ENCODE measurements at places on chromosomes 2 and 18.

DNA sequence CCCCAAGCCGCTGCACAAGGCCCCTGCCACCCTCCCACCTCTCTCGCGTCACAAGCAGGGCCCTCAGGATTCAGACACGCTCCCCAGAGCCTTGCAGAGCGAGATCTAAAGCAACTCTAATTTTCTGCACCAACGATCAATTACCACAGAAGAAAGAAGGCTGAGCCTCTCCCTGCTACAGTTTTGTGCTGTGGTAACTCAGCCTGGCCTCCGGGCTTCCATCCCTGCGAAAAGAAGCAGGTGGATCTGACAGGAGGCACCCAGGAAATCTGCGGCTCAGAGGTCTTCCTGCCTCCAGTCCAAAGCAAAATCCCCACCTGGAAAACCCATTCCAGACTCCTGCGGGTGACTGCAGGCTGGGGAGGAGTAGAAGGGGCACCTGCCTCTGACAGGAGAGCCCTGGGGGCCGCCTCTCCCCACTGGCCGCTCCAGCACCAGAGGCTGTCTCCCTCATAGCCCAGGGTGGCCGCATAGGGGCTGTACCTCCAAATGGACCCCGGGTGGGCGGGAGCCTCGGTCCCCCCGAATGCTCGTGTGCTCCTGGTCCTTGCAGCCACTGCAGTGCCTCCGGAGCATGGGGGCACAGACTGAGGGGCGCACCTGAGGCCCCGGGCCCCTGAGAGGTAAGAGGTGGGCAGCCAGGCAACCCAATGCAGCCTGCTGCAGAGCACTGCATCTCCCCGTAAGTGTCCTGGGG lies 31.0 kb downstream of the PXDN start:
- H3K4me3 ChIP-seq: no peak overlapping the region
- H3K4me1 ChIP-seq: no peaks in the 10 kb centered on the region
- no peaks in the 10 kb centered on the region for H3K36me3 ChIP-seq
- H3K27me3 ChIP-seq: no peaks in the 10 kb centered on the region
- no peak overlapping the region for H3K27ac ChIP-seq
- DNase-seq: no peak

DNA sequence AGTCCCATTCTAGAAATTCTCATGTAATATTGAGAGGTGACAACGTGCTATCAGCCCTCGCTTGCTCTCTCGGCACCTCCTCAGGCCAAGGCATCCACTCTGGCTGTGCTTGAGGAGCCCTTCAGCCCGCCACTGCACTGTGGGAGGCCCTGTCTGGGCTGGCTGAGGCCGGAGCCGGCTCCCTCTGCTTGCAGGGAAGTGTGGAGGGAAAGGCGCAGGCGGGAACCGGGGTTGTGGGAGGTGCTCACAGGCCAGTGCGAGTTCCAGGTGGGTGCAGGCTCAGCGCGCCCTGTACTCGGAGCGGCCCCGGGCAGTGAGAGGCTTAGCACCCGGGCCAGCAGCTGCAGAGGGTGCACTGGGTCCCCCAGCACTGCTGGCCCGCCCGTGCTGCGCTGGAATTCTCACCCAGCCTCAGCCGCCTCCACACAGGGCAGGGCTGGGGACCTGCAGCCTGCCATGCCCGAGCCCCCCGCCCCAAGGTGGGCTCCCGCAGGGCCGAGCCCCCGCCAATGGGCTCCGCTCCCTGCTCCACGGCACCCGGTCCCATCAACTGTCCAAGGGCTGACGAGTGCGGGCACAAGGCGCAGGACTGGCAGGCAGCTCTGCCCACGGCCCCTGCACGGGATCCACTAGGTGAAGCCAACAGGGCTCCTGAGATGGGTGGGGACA lies 1680.6 kb upstream of the LRRTM1 start:
- no peak overlapping the region for H3K27ac ChIP-seq
- H3K36me3 ChIP-seq: no peaks in the 10 kb centered on the region
- no peaks in the 10 kb centered on the region for H3K27me3 ChIP-seq
- H3K4me1 ChIP-seq: no peaks in the 10 kb centered on the region

DNA sequence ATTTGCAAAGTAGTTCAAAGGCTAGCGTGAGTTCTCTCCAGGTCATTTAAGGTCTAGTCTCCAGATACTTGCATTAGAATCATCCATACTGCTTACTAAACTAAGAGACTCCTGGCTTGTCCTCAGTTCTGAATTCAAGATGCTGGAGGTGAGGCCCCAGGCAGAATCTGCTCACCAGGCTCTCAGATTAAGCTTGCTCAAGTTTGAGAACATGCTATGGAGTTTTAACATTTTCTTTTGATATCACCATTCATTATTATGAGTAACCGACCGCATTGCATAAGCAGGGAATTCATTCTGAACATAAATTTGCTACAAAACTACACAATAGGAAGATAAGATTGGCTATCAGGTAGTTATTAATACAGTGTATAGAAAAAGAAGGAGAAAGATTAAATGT lies 409.7 kb upstream of the FANCL start:
- no peak for DNase-seq
- no peak overlapping the region for H3K4me3 ChIP-seq
- peaks cover 2% of the 10 kb centered on the region for H3K27me3 ChIP-seq

GRCh38 chr2:216015722-216016464 lies 2.5 kb upstream of the MREG start:
- H3K4me3 ChIP-seq: peak overlapping the region; percentile 49
- peak; percentile 87 for DNase-seq
- no peaks in the 10 kb centered on the region for H3K27me3 ChIP-seq
- peak overlapping the region; percentile 94 for H3K27ac ChIP-seq
- H3K36me3 ChIP-seq: no peaks in the 10 kb centered on the region

DNA sequence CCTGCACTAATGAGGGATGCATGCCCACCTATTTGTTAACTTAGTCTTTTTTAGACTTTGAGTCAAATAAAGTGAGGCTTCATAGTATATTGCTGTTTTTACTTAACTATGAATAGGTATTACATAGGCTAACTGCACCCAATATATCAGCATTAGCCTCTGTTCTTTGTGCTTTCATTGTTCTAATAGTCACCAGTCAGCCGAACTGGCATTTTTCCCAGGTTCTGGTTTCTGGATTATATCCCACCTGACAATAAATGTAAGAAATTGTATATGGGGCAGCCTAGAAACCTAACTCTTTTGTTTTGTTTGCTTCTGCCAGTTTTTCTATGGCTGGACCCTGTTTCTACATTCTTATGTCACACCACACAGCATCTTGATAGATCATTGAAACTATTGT lies 1672.4 kb upstream of the LRRTM1 start:
- H3K4me3 ChIP-seq: no peak overlapping the region
- no peaks in the 10 kb centered on the region for H3K4me1 ChIP-seq
- no peaks in the 10 kb centered on the region for H3K36me3 ChIP-seq
- no peak for DNase-seq
- no peaks in the 10 kb centered on the region for H3K27me3 ChIP-seq
- no peak overlapping the region for H3K27ac ChIP-seq

DNA sequence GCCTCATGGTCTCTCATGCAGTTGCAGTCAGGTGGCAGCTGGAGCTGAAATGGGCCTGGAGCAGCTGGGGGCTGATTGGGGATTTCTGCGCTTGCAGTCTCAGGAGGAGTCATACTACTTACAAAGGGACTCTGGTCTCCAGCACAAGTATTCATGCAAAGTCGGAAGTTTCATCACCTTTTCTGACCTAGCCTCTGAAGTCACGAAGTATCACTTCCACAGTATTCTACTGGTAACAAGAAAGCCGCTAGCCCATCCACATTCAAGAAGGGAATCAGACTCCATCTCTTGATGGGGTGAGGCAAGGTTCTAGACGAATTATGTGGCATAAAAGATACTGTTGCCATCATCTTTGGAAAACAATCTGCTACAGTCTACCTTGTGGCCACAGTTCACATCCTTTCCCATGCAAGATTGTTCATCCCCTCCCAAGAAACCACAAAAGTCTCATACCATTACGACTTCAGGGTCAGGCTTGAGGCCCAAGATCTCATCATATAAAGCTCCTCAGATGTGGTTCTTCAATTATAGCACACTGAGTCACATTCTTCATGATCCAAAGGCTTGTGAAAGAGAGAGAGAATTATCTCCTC lies 95.3 kb downstream of the SMC6 start:
- H3K27me3 ChIP-seq: no peaks in the 10 kb centered on the region
- no peak overlapping the region for H3K27ac ChIP-seq
- no peak for DNase-seq
- no peaks in the 10 kb centered on the region for H3K4me1 ChIP-seq

DNA sequence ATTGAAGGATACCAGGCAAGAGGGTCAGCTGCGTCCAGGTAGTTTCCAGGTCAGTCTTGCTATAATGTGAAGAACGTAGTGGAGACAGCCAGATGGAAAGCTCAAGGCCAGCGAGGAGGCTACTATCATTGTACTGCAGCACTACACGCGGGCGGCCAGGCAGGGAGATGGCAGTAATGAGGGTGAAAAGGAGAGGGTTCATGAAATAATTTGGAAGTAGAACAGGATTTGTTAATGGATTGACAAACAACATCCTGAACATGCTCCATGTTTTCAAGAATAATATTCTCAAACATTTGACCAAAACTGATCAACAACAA lies 17.1 kb downstream of the SPIRE1 start:
- no peaks in the 10 kb centered on the region for H3K27me3 ChIP-seq
- H3K36me3 ChIP-seq: no peaks in the 10 kb centered on the region
- DNase-seq: no peak
- no peak overlapping the region for H3K27ac ChIP-seq

GRCh38 chr2:191533693-191534180 lies 144.2 kb upstream of the NABP1 start:
- H3K4me3 ChIP-seq: no peak overlapping the region
- no peak for DNase-seq
- no peaks in the 10 kb centered on the region for H3K36me3 ChIP-seq
- no peaks in the 10 kb centered on the region for H3K27me3 ChIP-seq

DNA sequence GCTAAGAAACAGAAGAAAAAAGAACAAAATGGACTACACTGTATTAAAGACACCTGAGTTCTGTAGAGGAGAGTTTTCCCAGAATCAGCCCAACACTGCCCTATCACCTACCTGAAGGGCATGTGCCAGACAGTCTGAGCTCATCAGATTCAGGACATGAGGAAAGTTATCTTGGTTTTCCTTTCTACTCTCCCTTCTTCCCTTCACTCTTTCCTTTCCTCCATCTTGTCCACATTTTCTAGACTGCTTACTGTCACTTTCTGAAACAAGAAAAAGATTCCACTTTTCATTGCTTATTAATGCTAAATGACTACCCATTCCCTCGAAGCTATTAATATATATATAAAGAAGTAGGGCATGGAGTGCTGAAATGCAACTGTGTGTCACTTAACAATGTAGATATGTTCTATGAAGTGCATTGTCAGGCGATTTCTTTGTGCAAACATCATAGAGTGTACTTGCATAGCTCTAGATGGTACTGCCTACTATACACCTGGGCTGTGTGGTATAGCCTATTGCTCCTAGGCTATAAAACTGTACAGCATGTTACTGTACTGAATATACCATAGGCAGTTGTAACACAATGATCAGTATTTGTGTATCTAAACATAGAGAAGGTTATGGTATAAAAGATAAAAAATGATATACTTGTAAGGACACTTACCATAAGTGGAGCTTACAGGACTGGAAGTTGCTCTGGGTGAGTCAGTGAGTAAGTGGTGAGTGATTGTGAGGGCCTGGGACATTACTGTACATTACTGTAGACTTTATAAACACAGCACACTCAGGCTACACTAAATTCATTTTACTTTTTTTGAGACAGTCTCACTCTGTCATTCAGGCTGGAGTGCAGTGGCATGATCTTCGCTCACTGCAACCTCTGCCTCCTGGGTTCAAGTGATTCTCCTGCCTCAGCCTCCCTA lies 145.5 kb upstream of the ITGA6 start:
- no peak for DNase-seq
- H3K4me1 ChIP-seq: no peaks in the 10 kb centered on the region
- H3K27me3 ChIP-seq: peaks cover 7% of the 10 kb centered on the region
- no peak overlapping the region for H3K4me3 ChIP-seq
- H3K36me3 ChIP-seq: no peaks in the 10 kb centered on the region
- no peak overlapping the region for H3K27ac ChIP-seq

GRCh38 chr18:59359576-59359952 lies 499 bp upstream of the LMAN1 start:
- peaks cover 29% of the 10 kb centered on the region for H3K4me1 ChIP-seq
- DNase-seq: no peak
- peak overlapping the region; percentile 80 for H3K4me3 ChIP-seq
- peaks cover 13% of the 10 kb centered on the region for H3K27me3 ChIP-seq

GRCh38 chr18:58733866-58734265 lies 62.6 kb downstream of the MALT1 start:
- H3K4me1 ChIP-seq: no peaks in the 10 kb centered on the region
- no peak overlapping the region for H3K4me3 ChIP-seq
- no peak overlapping the region for H3K27ac ChIP-seq
- H3K27me3 ChIP-seq: no peaks in the 10 kb centered on the region

- no peak overlapping the region for H3K4me3 ChIP-seq
- no peaks in the 10 kb centered on the region for H3K4me1 ChIP-seq
- no peak for DNase-seq
- no peaks in the 10 kb centered on the region for H3K36me3 ChIP-seq
- no peak overlapping the region for H3K27ac ChIP-seq
These were observed 9.7 kb downstream of the GPR55 start for GRCh38 chr2:230915319-230915718.

DNA sequence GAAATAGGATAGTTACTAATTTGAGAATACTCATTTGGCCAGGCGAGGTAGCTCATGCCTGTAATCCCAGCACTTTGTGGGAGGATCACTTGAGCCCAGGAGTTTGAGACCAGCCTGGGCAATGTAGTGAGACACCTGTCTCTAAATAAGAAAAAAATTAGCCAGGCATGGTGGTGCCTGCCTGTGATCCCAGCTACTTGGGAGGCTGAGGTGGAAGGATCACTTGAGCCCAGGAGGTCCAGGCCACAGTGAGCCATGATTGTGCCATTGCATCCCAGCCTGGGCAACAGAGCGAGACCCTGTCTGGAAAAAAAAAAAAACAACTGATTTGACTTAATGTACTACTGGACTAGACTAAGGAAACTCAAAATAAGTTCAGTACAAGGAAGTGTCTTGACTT lies 32.7 kb upstream of the ZNF638 start:
- no peaks in the 10 kb centered on the region for H3K36me3 ChIP-seq
- H3K4me3 ChIP-seq: no peak overlapping the region
- H3K4me1 ChIP-seq: no peaks in the 10 kb centered on the region
- H3K27me3 ChIP-seq: peaks cover 3% of the 10 kb centered on the region
- H3K27ac ChIP-seq: no peak overlapping the region

- peaks cover 13% of the 10 kb centered on the region for H3K4me1 ChIP-seq
- no peak for DNase-seq
- H3K4me3 ChIP-seq: no peak overlapping the region
- no peaks in the 10 kb centered on the region for H3K36me3 ChIP-seq
- H3K27ac ChIP-seq: no peak overlapping the region
- H3K27me3 ChIP-seq: no peaks in the 10 kb centered on the region
These were observed 35.3 kb downstream of the SPRED2 start for GRCh38 chr2:65397122-65397521.

DNA sequence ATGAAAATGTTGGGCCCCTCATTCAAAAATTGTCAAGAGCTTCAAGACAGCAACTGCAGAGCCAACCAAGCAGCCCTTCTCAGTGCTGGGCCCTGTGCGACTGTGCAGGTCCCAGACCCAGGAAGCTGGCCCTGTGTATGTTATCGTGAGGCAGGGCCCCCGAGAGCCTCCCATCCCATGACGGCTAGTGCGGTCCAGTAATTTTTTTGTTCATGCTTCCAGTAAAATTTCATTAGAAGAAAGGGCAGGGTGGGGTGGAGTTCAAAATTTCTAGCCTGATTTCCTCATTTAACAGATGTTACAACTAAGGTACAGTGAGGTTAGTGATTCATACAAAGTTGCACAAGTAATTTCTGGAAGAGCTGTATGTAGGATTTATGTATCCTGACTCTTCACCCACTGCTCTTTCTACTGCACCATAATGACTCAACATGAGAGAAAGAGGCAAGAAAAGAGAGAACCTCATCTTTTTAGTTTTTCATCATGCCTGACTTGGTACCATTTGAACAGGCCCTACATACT lies 105.5 kb downstream of the ZEB2 start:
- no peak overlapping the region for H3K4me3 ChIP-seq
- no peaks in the 10 kb centered on the region for H3K36me3 ChIP-seq
- H3K4me1 ChIP-seq: no peaks in the 10 kb centered on the region
- no peaks in the 10 kb centered on the region for H3K27me3 ChIP-seq
